PC-9 (cell line): ENCODE measurements at places on chromosomes 1 and 21. TPM values are rescaled to one million over a fixed set of nuclear protein-coding genes. Genes with fewer than 3 reads are reported as not detected.

GRCh38 chr1:157496121-157496526 is 56.2 kb downstream of the FCRL5 start:
- H3K27me3 ChIP-seq = peaks cover 11% of the 10 kb centered on the region; the same call in 1 of the 2 replicates
- H3K4me1 ChIP-seq = no peaks in the 10 kb centered on the region
- no peaks in the 10 kb centered on the region for H3K36me3 ChIP-seq
- H3K27ac ChIP-seq = no peak overlapping the region

DNA sequence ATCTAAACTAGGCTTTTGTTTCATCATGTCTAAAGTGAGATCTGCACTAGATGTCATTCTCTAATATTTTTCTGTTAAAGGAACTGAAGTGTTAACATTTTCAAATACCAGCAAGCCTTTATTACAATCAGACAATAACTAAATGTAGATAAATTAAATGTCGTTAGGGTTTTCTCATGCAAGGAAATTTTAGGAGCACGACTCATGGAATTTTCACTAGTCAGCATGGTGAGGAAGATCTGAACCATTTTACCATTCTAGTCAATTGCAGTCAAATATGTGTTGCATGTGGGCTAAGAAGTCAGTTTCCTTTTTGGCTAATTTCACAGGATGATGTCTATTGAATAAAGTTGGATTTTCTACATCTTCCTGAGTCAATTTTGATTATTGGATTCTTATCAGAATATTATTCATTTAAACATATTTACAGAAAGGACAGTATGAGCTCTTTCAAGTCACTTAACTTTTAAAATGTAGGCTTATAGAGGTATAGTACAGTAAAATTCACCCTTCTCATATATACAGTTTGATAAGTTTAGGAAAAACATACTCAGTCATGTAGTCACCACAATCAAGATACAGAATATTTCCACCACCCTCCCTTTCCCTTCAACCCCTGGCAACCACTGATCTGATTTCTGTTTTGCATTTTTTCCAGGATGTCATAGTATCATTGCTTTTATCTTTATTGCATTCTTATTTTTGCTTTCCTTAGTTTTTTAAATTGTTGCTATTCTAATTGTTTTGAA is 9.2 kb downstream of the GCSAML start:
- DNase-seq = no peak
- no peak overlapping the region for H3K27ac ChIP-seq
- H3K27me3 ChIP-seq = peaks cover 12% of the 10 kb centered on the region

DNA sequence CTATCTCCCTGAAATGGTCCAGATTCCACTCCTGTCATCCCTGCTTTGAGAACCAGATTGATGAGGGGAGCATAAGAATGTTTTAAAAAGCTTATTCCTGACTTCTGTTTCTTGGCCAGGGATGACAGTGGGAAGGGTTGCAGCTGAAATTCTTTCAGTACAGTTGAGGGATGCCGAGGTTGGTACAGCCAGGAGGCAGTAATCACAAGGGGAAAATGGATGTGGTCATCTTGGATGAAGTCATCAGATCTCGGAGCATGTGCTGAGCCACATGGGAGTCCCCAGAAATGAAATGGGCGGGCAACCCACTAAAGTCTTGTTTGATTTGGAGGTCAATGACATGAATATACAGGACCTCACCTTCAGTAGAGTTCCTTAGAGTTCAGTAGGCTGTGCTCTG is 18.7 kb upstream of the PLA2G2E start:
- no peaks in the 10 kb centered on the region for H3K36me3 ChIP-seq
- no peak for DNase-seq
- H3K4me3 ChIP-seq = no peak overlapping the region
- no peaks in the 10 kb centered on the region for H3K27me3 ChIP-seq

DNA sequence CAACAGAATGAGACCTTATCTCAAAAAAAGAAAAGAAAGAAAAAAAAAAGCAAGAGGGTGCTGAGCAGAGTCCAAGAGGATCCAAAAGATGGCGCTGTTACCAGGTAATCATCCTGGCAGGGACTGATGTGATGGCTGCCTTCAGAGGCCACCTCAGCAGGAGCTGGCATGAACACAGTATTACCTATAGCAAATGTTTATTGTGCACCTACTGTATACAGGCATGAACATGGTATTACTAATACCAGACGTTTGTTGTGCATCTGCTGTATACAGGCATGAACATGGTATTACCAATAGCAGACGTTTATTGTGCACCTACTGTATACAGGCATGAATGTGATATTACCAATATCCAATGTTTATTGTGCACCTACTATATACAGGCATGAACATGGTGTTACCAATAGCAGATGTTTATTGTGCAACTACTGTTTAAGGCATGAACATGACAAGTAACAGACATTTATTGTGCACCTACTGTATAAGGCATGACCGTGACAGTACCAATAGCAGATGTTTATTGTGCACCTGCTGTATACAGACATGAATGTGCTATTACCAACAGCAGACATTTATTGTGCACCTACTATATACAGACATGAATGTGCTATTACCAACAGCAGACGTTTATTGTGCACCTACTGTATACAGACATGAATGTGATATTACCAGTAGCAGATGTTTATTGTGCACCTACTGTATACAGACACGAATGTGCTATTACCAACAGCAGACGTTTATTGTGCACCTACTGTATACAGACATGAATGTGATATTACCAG is 115.1 kb upstream of the TMEM51 start:
- H3K36me3 ChIP-seq = no peaks in the 10 kb centered on the region
- DNase-seq = peak; percentile 31
- no peak overlapping the region for H3K27ac ChIP-seq
- no peak overlapping the region for H3K4me3 ChIP-seq
- no peaks in the 10 kb centered on the region for H3K4me1 ChIP-seq

- peaks cover 20% of the 10 kb centered on the region for H3K4me1 ChIP-seq
- peak overlapping the region; percentile 42; the same call in 1 of the 2 replicates for H3K27ac ChIP-seq
- no peak overlapping the region for H3K4me3 ChIP-seq
Measured at GRCh38 chr1:67609577-67610341, 75.2 kb upstream of the GADD45A start.

GRCh38 chr21:17738176-17738953 is 80.8 kb downstream of the C21orf91 start:
- no peak for DNase-seq
- no peaks in the 10 kb centered on the region for H3K36me3 ChIP-seq
- H3K27me3 ChIP-seq = no peaks in the 10 kb centered on the region
- H3K27ac ChIP-seq = no peak overlapping the region

DNA sequence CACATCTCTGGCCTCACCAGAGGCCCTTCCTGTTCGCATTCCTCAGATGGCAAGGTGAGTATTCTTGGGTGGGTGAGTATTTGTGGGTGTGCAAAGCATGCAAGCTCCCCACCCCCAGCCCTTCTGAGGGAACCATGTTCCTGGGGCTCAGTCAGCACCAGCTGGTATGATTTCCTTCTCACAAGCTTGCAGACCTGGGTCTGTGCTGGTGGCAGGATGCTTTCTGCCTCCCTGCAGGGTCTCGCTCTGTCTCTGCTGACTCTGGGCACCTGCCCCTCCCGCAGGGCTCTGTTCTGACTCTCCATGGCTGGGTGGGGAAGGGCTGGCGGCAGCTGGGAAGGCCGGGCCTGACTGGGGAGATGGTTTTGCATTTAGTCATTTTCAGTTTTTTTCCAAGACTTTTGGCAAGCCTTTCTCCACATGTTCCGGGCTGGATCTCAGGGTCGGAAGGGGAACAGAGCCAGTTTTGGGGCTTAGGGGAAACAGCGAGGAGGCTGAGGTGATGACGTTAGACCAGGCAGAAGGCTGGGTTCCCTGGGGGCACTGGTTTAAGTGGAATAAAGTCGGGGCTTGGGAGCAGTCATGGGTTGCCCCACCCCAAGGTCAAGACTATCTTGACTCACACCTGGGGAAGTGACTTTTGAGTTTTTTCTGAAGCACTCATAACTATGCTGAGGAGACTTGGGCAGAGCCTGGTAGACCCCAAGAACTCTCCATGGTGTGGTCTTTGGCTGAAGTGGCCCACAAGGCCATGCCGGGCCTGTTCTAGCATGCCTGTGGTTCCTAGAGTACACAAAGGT is 6.2 kb downstream of the RASSF5 start:
- peak overlapping the region; percentile 87 for H3K27ac ChIP-seq
- peak overlapping the region; percentile 42; the same call in 1 of the 2 replicates for H3K4me3 ChIP-seq
- peak; percentile 89 for DNase-seq
- peaks cover 64% of the 10 kb centered on the region for H3K4me1 ChIP-seq
- H3K36me3 ChIP-seq = no peaks in the 10 kb centered on the region
- no peaks in the 10 kb centered on the region for H3K27me3 ChIP-seq

DNA sequence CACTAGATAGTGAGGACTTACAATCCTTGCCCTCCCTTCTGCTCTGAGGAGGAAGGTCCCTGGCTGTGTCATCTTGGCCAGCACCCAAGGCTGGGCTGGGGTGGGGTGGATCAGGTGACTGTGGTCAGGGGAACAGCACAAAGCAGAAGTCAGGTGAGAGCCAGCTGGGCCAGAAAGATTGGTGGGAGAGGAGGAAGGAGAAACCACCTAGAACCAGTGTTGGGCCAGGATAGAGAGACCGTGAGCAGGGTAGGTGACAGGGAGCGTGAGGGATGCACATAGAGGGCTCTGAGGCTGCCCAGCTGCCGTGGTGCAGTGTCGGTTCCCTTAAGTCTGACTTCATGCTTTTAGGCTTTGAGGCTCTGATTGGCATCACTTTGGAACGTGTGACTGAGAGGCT is 22.7 kb downstream of the NCF2 start:
- no peaks in the 10 kb centered on the region for H3K27me3 ChIP-seq
- H3K4me1 ChIP-seq = peaks cover 35% of the 10 kb centered on the region
- DNase-seq = peak; percentile 62
- H3K36me3 ChIP-seq = peaks cover 6% of the 10 kb centered on the region; the same call in 1 of the 2 replicates
- peak overlapping the region; percentile 94 for H3K27ac ChIP-seq
- H3K4me3 ChIP-seq = peak overlapping the region; percentile 28; the same call in 1 of the 2 replicates

DNA sequence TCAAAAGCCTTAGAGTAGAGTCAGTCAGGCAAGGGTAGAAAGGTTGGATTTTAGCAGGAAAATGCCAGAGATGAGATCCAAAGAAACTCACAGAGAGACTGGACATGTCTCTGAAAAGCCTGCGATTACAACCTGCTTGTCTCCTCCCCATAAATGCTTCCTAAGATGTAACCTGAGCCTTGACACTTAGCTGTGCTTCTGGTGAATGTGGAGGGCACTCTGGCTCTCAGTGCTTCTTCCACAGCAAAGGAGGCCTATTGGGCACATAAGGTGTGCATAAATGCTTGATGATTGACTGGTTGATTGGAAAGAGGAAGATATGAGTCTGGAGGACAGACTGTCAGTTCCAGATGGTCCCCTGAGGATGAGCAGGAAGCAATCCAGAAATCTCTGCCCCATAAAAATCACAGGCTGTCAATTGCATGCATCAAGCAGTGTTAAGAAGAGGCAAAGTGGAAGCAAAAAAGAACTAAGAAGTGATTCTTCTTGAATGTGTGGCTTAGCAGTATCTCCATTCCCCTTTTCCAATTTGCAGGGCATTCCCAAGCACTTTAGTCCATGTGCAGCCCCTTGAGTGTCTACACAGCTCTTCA is 236.2 kb upstream of the RRP15 start:
- H3K36me3 ChIP-seq = no peaks in the 10 kb centered on the region
- no peaks in the 10 kb centered on the region for H3K4me1 ChIP-seq
- H3K27ac ChIP-seq = no peak overlapping the region
- H3K27me3 ChIP-seq = no peaks in the 10 kb centered on the region

- no peaks in the 10 kb centered on the region for H3K4me1 ChIP-seq
- H3K27ac ChIP-seq = no peak overlapping the region
- H3K4me3 ChIP-seq = no peak overlapping the region
Measured at GRCh38 chr21:31576428-31576827, 83.1 kb upstream of the SOD1 start.

The HSD3B2 gene
- not detected in 2 replicates for total RNA-seq

The OR2L13 gene
- total RNA-seq = not detected in 2 replicates

The VHLL gene
- not detected in 2 replicates for total RNA-seq

The PGBD5 gene
- total RNA-seq = not detected in 2 replicates

The ANKRD65 gene
- total RNA-seq = 14.7 and 18.9 TPM in 2 replicates
